ENCODE measurements at places on chromosomes 3 and 15.

DNA sequence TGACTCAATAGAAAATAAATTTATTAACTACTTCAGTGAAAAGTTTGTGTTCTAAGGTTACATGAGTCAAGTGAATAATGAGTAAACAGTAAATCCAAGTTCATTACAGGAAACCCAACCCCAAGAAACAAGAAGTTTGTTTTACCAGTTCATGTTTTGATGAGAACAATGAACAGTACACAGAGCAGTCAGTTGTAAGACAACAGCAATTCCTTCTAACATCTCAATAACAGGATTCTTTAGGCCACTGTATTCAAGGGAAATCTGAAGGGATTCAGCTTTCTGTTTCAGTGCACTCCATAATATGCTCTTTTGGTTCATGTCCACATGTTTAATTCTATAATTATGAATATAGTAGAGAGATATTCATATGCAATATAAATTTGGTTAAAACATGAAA is 18.4 kb downstream of the ATR start:
- no peak for DNase-seq

DNA sequence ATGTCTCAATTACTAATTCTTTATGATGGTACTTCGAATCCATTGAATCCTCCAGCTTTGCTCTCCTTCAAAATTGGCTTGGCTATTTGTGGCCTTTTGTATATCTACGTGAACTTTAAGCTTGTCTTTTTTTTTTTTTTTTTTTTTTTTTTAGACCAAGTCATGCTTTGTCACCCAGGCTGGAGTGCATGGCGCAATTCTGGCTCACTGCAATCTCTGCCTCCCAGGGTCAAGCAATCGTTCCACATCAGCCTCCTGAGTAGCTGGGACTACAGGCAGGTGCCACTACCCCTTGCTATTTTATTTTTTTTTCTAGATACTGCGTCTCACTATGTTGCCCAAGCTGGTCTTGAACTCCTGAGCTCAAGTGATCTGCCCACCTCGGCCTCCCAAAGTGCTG is 7.7 kb upstream of the DIPK2A start:
- DNase-seq = no peak

- no peak for DNase-seq
Observed at GRCh38 chr15:64548235-64548634, 87.9 kb downstream of the ZNF609 start.

- no peak for DNase-seq
Observed at GRCh38 chr3:193271101-193271840, 30.2 kb downstream of the PLAAT1 start.

DNA sequence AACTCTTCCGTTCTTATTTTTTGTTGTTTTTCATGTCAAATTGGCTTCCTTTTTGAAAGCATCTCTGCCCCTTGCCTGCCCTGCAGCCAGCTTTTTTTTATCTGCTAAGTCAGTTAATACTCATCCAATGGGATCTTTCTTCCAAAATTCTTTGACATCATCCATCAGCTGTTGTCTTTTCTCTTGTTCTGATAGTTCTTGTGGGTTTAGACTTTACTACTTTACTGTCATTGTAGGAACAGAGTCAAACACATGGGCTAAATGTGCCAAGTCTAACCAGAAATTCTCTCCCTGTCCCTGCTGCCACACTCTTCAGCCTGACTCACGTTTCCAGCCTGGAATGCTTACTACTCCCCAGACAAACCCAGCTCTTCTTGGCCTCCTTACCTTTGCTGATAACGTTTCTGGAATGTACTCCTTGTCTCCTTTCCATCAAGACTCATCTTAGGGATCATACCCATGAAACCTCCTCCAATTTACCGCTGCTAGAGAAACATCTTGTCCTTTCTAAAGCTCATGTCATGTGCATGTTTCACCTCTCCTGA is 10.7 kb upstream of the VPS8 start:
- peak; percentile 53 for DNase-seq

DNA sequence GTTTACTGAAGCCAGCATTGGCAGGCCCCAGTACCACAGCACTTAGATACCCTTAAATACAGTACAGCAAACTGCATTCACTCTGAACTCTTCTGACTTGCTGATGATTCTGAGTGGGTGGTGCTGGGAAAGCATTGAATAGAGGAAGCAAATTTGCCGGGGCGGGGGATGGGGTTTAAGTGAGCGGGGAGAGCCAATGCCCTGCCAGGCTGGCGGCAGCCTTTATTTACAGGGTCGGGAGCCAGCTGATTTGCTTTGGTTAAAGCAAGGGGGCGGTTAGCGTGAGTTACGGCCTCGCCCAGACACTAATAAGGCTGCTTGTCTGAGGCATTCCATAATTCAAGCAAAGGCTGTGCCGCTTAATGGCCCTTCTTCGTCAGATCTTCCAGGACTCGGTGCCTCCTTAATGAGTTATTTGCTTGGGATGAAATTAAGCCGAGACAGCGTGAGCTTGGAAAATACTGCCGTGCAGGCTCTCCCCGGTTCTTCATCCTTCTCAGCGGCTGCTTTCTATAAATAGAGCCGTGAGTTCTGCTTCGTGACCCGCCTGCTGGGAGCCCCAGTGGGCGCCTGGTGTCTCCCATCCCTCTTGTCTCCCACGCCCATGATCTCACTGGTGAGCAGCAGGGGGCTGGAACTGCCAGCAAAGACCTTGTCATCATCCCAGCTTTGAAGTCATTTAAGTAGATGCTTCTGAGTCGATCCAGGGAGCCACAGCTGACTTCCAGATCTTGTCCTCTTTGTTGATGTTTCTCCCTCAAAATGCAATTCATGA is 25.8 kb downstream of the SPSB4 start:
- peak; percentile 73 for DNase-seq

DNA sequence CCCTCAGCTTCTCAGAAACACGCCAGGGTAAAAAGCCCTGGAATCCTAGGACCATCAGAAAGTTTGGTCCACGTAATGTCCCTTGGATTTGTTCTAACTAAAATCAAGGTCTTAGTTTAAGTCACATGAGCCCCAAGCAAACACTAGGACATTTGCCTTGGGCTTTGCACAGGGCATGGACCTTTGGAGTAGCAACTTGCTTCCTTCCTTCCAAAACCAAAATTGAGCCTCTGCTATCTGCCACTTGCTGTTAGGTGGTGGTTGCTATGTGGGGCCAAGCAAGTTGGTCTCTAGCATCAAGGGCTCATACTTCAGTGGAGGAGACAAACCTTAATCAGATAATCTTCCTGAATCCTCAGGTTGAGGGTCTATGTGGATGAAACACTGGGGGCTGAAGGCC is 4.0 kb upstream of the DAG1 start:
- no peak for DNase-seq

DNA sequence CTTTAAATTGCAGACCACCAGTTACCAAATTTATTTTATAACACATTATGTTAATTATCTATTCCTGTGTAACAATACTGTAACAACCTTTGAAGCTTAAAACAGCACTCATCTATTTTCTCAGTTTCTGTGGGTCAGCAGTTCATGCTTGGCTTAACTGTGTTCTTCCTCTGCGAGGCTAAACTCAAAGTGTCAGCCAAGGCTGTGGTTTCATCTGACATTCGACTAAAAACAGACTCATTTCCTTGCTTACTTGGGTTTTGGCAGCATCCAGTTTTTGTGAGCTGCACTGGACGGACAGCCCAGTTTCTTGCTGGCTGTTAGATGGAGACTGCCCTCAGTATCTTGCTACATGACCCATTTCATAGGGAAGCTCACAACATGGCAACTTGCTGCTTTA is 247.3 kb upstream of the KCNH8 start:
- no peak for DNase-seq

GRCh38 chr15:65077981-65078352 is 1.4 kb downstream of the KBTBD13 start:
- DNase-seq = peak; percentile 13

GRCh38 chr3:23566499-23566898 is 239.3 kb upstream of the UBE2E1 start:
- no peak for DNase-seq

DNA sequence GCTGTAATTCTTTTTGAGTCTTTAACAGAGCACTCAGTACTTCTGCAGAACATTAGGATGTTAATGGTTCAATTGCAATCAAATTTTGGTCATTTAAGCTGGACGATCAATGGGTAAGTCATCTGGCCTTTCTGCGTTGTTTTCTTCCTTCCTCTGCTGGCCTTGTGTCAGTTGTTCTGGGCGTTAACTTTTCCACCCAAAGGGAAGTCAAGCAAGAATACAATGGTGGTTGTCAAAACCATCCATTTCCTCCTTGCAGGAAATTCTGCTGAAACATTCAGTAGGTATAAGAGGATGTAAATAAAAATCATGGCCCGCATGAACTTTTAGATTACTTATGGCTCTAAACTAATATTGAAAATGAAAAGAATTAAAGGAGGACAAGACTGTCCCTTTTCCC is 584.0 kb downstream of the GRM7 start:
- no peak for DNase-seq

- no peak for DNase-seq
Observed at GRCh38 chr15:72265031-72265430, 7.3 kb downstream of the PARP6 start.

DNA sequence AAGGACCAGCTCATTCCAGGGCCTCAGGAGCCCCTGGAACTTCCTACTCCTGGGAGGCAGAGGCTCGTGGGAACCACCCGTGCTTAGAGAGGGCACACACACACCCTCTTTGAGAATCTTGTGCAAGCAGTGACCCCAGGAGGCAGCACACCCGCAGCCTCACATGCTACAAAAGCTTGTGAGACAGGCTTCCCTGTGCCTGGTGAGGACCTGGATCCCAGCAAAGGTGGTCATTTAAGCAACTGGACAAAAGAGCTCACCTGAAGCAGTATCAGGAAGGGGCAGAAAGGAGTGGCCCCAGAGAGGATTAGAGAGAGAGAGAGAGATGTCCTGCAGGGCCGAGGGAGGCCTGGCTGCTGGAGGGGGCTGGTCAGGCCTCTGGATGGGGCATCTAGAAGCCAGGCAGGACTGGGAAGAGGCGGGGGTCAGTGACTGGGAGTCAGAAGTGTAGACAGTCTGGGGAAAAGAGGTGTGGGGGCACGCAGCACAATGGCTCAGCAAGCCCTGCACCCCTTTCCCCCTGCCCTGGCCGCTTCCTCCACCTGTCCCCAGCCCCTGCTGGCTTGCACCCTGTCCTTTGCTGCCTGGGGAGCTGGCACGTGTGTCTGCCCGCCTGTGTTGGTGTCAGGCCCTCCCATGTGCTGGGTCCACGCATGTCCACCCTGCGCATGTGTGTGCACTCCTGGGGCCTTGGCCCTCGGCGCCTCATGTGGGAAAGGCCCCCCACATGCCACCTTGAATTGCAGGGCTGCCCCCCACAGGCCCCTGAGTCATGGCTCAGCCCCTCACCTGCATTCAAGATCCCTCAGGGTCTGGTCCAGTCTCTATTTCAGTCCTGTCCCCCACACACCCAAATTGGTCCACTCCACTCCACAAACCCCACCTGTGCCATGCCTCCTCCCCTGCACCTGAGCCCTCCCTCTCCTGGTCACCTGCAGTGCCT is 36.9 kb downstream of the TSPAN3 start:
- no peak for DNase-seq

- DNase-seq = no peak
Observed at GRCh38 chr3:76442374-76442915, 597.5 kb upstream of the ROBO2 start.

GRCh38 chr3:180808823-180809575 is 103.5 kb upstream of the FXR1 start:
- no peak for DNase-seq

GRCh38 chr3:166685246-166685645 is 694.9 kb downstream of the ZBBX start:
- DNase-seq = no peak

DNA sequence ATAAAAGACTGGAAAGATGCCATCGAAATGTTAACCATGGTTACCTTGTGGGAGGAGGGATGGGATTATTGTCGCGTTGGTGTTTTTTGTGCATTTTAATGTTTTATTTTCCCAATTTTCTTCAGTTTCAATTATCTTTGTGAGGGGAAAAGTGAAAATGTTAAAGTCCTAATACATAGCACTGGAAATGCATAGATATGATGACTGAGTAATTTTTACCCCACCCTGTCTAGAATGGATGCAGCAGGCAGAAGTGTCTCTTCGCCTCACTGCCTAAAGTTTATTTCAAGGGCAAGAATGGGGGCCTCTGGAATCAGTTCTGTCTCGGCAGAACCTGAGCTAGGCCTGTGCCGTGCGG is 11.5 kb downstream of the FOXL2 start:
- DNase-seq = no peak

GRCh38 chr15:69669446-69669845 is 216.8 kb downstream of the RPLP1 start:
- no peak for DNase-seq

- DNase-seq = no peak
Observed at GRCh38 chr15:70047386-70048197, 50.1 kb downstream of the TLE3 start.

- DNase-seq = no peak
Observed at GRCh38 chr15:88681610-88682221, 42.9 kb downstream of the ISG20 start.

DNA sequence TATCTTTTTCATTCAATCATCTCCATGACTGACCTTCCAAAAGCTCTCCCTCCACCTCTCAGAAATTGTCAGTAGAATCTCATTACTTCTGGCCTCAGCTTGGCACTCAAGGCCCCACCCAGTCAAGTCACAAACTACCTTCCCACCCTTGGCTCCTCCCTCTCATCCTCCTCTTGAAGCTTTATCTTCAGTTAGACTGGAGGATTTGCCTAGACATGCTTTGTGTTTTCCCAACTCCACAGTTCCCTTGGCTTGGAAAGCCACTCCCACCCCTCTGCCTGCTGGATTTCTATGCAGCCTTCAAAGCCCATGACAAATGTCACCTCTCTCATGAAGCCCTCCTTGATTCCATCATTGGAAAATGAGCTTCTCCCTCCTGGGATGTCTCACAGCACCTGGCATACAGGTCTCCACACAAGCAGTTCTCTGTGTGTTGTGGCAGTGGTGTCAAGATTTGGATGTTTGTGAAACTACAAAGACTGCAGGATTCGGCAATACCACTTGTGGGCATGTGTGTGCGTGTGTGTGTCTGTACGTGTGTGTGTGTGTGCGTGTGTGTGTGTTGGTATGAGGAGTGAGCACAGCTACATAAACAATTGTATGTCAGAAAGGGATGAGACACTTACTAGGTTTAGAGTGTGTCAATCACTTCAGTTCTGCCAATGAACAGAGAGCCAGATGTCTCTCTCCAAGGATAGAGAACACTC is 45.3 kb upstream of the VPS8 start:
- DNase-seq = peak; percentile 54

DNA sequence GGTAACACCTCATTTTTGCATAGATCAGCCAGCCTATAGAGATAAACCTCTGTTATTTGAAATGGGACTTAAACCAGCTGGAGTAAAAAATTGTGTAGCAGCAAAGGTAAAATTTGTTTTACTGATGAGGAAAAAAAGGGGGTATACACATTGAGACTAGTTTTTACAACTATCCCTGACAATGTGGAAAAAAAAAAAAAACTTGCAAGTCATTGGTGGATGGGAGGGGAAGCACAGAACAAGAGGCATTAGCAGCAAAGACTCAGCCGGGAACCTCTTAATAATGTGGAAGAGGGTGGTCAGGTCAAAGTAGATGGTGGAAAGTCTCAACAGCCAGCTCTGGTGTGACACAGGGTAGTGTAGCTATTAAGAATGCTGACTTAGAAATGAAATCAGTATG is 14.5 kb downstream of the FBXO22 start:
- no peak for DNase-seq
